ENCODE measurements at places on chromosomes 1 and 21.

- no peak for DNase-seq
Observed at GRCh38 chr21:19844334-19844733, 1153.9 kb upstream of the NCAM2 start.

GRCh38 chr1:237309595-237310118 lies 267.7 kb downstream of the RYR2 start:
- no peak for DNase-seq

DNA sequence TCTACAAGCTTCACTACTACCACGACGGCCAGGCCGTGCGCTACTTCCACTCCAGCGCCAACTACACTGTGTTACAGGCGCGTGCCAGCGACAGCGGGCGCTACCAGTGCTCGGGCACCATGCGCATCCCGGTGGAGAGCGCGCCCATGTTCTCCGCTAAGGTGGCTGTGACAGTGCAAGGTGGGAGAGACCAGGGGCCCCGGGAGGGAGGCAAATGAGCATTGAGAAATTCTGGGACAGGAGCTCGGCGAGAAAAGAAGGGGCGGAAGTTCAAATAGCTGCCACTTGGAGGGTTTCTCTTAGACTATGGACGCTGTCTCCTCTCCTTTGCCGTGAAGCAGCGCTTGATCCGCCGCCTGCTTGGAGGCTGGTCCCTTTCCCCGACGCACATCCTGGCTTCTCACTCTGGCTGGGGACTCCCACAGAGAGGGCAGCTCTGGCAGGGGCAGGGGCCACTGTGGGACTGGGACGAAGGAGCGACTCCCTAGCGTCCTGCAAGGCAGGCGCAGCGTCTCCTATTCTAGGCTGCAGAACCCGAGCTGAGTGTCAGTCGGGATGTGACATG lies 4.6 kb downstream of the FCRLB start:
- DNase-seq = peak; percentile 56

GRCh38 chr1:37429029-37429428 lies 45.4 kb upstream of the ZC3H12A start:
- no peak for DNase-seq

DNA sequence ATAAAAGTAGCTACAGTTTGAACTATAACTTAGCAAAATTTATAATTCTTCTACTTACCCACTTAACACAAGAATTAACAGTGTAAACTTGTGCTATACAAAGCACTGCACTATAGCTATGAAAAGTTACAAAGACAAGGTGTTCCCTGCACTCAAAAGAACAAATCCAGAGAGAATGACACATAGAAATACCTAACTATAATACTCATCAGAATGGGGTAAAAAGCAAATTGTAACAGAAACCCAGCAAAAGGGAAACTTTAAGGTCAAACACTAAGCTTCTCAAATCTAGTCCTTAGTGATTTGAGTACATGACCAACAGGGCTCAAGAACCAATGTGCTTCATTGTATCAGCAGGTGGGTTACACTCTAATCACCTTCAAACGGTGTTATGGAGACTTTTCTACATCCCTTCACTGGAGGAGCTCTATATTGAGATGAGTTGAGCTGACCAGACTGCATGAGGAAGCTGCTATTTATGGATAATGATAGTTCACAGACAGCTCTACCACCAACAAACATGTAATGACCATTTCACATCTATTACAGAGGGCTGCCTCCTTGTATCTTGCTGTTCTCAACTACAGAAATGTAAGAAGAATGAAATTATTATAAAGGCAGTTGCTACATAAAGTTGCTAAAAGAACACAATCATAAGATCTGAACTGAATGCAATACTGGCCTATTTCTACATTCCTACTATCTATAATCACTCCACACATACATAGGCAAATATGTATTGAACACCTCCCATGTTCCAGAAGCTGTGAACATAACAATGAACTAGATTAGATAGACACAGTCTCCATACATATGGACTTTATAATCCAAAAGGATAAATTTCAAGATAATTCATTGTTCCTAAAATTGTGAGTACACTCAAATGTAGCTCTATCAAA lies 47.6 kb downstream of the PIK3R3 start:
- DNase-seq = peak; percentile 55

DNA sequence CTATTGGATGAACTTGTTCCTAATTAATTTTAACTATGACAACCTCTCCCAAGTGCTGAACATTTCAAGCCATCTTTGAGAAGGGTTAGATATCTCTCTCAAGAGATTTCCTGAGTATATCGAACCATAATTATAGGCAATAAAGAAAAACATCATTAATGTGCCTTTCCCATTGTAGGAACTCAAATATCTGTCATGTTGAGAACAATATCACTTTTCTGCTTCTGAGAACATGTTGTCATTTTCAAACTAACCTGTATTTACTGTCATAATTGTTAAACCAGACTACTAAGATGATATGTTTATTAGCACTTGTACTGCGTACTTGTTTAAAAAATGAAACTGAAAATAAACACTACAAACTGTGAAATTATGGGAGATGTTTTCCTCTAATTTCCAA lies 4.3 kb downstream of the EPS15 start:
- DNase-seq = no peak

DNA sequence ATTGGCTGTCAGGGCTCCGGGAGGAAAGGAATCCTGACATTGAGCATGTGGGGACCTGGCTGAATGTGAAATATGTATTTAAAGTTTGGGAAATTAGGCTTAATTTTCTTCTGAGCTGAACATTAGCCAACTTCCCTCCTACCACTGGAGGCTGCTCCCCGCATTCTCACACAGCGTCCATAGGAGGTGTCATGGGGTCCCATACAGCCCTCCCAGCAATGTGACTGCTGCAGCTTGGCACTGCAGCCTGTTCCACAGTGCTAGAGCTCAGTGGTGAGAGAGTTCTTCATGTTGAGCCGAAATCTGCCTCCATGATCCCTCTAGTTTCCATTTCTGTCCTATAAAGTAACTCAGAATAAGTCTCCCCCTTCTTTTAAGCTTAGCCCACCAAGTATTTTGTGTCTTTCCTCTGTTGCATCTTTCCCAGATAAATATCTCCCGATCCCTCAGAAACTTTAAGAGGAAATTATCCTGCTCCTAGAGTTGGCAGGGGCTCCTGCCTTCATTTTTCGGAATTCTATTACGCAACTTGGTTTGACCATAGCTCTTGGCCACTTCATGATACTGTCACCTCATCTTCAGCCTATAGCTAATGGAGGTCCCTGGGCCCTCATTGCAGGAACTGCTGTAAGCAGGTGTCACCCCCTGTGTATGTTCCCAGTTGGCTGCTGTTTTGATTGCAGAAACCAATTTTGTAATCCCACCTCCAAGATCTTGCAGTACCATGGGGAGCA lies 2.0 kb downstream of the FCRL6 start:
- DNase-seq = no peak

DNA sequence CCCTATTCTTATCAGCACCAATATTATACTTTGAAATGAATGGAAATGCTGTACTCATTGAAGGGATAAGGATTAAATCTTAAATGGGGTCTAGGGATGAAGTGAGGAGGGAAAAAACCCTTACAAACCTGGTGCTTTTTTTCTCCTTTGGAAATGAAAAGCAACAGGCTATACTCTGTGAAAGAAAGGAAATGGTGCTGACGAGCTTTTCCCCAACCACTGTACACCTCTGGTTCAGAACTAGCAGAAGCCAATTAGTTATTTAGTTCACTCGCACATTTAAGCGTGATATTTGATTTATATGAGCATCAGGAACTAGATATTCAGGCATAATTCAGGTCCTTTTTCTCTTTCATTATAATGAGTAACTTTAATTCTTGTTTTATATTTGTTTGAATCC lies 74.5 kb upstream of the S1PR1 start:
- no peak for DNase-seq

GRCh38 chr21:41833497-41834115 lies 45.5 kb downstream of the PRDM15 start:
- no peak for DNase-seq

- DNase-seq = no peak
Observed at GRCh38 chr1:221405146-221405545, 336.7 kb downstream of the DUSP10 start.

DNA sequence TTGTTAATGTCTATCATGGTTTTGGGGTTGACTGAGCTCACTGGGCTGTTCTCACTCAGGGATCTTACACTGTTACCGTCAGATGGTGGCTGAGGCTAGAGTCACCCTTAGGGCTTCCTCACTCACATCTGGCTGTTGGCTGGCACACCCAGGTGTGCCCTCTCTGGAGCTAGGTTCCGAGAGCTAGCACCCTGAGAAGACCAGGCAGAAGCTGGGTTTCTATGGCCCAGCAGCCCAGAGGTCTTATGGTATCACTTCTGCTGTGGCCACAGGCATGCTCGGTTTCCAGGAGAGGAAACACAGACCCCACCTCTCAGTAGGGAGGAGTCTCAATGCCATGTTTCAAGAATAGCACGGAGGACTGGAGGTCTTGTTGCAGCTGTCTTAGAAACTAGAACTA lies 20.7 kb upstream of the KIF1B start:
- DNase-seq = no peak

DNA sequence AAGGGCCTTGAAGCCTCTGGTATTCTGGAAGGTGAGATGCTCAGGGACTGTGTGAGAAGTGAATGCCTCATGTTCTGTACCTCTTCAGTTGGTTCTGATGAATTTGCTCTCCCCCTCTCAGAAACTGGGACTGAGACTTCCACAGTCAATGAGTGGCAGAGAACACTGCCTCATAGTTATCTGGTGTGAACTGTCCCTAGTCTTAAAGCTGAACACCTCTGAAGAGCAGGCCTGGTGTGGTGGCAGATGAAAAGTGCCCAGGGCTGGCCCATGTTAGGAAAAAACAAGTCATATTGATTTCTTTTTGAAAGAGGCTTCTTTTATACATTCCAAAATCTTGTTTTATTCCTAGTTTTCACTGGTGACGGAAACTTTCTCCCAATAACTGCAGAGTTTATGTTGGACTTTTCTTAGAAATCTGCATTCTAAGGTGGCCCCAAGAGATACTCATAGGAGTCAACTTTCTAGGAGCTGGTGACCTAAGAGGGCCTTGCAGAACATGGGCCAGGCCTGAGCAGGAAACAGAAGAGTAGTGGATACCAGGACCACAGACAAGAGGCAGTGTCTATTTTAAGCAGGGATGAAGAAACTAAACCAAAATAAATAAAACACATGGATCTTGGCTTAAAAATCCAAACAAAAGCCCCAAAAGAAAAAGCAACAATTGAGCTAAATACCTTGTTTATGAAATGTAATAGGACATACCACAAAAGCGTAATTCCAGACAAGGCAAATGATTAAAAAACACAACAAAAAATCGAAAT lies 19.5 kb downstream of the DUSP10 start:
- DNase-seq = no peak

DNA sequence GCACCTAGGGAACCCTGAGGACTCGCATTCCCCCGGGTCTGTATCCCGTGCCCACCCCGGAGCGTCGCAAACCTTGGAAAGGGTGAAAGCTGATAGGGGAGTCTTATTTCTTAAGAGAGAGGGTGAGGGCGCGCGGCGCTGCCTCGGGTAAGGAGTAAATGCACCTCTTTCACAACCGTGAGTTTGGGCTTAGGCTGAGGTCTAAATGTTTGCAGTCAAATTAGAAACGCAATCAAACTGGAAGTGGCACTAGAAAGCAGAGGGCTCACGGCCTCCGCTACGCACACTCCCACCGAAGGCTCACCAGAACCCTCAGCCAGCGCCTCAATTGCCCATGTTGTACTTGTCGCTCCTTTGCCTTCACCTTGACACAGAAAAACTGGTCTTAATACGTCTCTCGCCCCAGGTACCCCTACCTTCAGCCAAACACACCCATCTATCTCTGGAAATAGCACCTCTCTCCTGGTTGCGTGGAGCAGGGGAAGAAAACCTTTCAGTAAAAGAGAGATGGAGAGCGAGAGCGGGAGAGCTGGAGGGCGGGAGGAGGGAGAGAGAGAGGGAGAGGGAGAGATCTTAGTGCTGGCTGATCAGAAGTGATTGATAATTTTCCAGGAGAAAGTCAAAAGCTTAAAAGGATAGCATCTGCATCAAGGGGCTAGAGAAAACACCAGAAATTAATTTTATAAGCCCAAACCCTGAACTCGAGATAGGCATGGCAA lies 1.7 kb upstream of the HLX start:
- no peak for DNase-seq

DNA sequence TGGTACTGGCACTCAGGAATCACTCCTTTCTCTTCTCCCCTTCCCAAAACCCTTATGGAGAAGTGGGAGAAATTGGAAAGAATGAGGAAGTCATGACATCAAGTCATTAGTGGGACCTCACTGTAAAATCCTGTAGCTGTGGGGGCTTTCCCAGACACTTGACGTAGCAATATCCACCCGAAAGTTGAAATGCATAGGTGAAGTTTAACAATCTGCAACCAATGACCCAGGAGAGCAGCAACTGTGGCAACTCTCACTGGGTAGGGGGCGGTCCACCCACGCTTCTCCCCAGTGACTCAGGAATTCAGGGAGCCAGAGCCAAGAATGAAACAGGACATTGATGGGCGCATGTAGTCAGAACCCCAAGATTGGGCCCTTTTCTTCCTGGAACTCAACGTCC lies 27.0 kb downstream of the ABCA4 start:
- DNase-seq = peak; percentile 76

DNA sequence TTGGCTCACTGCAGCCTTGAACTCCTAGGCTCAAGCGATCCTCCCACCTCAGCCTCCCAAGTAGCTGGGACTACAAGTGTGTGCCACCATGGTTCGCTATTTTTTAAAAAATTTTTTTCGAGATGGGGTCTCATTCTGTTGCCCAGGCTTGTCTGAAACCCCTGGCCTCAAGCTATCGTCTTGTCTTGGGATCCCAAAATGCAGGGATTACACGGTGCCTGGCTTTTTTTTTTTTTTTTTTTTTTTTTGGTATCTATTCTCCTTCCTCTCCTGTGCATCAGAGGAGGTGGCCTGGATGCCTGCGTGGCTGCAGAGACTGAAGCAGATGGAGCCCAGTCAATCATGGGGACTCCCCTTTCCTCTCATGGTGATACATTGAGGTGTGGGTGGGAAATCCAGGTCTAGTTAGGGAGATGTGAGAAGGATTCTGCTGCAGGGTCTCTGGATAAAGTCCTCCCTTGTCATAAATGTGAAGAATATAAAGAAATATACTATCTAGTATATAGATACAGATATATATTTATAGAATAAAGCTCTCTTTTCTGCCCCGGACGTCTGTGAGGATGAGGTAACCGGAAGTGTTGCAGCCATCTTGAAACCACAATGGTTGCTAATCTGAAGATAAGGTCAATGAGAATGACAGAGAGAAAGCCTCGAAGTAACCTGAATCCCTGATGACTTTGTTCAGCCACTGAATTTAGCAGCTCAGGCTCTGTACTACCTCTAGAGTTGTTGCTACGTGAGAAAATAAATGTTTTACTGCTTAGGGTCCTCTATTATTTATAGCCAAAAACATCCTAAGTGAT lies 19.5 kb upstream of the RGSL1 start:
- DNase-seq = no peak
